ENCODE measurements at places on chromosomes 4 and X.

DNA sequence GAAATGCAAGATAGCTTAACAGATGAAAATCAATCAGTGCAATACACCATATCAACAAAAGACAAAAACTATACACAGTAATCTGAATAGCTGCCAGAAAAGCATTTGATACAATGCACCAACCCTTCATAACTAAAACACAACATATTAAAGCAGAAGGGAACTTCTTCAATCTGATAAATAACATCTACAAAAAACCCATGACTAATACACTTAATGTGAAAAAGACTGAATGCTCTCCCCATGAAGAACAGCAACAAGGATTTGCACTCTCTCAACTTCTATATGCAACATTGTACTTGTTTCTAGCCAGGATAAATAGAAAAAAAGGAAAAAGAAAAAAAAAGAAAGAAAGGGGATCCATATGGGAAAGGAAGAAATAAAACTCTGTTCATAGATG, 139.7 kb downstream of the RBM47 start:
- DNase-seq, result no peak

DNA sequence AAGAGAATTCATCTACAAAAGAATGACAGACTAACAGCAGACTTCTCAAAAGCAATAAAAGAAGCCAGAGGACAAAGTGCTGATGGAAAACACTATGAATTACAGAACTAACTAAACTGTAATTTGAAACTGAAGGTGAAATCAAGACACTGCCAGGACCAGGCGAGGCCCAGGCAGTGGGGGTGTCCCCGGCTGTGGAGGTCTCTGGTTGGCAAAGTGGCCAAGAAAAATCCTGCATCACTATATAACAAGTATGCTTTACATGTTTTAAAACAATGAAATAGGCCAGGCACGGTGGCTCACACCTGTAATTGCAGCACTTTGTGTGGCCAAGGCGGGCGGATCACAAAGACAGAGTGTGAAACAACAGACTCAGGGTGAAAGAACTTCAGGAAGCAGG, 32.9 kb downstream of the CHM start:
- DNase-seq, result no peak

DNA sequence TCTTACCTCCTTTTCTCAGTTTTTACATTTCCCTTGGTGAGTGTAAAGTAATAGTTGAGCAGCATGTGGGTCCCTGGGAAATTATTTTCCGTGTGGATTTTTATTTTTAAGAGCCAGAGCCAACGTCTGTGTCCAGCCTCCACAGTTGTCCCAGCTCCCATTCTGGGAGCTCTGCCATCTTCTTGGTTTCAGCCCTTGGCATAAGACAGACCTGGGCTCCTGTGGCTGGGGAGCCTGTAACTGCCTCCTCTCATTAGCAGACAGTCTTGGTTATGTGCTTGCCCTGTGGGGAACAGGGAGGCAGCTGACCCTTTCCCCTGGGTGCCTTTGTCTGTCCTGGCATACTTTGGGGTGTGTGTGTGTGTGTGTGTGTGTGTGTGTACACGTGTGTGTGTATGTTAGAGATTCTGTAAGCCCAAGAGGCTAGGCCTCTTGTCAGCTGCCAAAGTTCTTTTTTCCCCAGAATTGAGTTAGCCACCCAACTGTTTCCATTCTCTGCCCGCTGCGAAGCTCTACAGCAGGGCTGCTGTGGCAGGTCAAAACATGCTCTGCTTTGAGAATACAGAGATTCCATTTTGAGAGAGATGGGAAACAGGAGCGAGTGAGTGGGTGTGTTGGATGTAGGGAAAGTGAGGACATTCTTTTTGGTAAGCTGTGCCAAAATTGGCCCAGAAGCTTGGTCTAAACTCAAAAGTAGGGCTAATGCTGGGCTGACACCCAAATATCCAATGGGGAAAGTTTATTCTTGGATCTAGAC, 140.7 kb downstream of the TMEM164 start:
- DNase-seq, result no peak

DNA sequence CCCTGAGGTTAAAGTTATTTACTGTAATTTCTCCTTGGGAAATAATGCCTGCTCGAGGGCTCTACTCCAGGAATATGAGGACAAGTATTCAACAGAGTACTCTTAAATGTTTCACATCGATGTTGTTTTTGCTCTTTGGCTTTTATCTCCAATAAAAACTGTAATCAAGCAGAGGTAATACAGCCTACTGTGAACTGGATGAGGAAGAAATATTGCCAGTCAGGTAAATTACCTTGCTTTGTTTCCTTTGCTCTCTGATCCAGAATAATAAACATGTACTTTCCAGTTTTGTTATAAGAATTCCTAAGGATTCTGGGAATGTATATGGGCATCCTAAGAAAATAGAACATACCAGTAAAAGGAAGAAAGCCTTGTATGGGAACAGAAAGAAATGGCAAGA, 60.4 kb downstream of the FNIP2 start:
- no peak for DNase-seq

DNA sequence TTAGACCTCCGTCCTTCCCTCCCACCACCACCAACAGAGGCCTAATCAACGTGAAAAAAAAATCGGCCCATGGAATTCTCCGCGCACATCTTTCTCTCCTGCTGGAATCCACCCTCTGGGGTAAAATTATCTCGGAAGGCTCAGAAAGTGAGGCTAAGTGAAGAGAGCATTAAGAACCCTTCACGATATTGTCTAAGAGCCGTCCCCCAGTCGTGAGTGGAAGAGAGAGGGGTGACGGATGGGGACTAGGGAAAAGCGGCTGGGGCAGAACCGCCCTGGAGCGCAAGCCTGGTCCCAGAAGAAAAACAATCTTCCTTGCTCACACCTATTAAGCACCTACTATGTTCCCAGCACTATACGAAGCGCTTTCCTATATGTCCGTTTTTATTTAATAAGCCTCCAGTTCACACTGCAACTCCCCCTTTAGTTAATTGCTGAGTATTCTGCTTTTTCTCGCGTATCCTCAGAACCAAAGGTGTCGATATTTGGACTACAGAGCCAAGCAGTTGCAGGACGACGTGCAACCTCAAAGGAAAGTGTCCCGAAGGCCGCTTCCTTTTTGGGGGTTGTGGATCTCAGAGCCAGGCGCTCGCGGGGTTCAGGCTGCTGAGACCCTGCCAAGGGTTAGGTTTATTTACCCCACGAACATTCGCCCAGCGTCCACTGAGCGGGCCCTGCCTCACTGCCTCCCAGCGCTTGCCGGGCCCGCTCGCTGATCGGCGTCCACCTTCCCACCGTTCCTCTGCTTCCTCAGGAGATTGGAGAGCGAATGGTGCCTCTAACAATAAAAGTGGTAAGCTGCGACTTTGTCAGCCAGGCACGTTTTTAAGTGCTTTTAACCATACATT, 889 bp downstream of the MGARP start:
- no peak for DNase-seq

- DNase-seq, result no peak
These were observed 13.6 kb upstream of the CXCL2 start for GRCh38 chr4:74112399-74113105.

GRCh38 chr4:1176398-1177273, 4.3 kb upstream of the SPON2 start:
- no peak for DNase-seq

DNA sequence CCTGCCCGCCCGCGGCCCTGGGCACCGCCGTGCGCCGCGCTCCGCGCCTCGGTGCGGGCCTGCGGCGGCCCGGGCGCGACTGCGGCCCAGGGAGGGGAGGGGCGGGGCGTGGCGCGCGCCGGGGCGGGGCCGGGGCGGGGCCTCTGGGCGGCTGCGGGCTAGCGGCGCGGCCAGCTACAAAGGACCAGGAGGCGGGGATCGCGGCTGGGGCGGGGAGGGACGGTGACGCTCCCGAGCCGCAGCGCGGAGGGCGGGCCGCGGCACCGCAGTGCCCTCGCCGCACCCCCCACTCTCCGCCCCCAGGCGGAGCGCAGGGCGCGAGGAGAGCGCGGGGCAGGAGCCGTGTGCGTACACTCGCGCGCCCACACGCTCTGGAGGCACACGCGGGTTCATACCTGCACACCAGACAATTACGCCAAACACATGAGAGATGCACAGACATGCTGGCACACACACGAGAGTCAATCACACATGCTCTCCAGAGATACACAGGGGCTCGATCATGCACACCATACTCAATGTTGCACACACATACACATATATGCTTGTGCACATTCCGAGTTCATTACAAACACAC, at the start of gene CRMP1:
Gene CRMP1, minus strand, starts transcription at position 83 of the 577 bp plus-strand sequence. CDS start 117 bp downstream, outside the sequence.
- no peak for DNase-seq

GRCh38 chrX:52979568-52979967, 21.2 kb upstream of the FAM156A start:
- DNase-seq, result no peak

- no peak for DNase-seq
These were observed 72.9 kb downstream of the WDR44 start for GRCh38 chrX:118418811-118419251.

- DNase-seq, result no peak
These were observed 420.3 kb downstream of the FAT4 start for GRCh38 chr4:125735102-125735501.

DNA sequence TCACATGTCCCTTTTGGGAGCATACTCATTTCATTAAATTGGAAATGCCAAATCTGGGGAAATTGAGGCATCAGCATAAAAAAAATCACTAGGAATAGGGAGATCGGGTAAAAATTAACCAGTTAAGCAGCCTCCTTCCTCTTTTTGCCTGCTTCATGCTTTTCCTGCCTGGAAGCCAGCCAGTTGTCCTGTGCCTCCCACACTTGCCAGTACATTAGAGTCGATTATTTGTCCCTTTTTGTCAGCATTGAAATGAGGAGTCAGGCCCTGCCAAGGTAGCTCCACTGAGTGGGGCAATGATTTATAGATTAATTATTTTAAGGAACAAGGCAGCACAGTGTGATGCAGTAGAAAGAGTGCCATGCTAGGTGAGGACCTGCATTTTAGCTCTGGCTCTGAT, 55.3 kb downstream of the SH2D1A start:
- DNase-seq, result no peak

GRCh38 chr4:75708218-75708691, 16.1 kb upstream of the USO1 start:
- DNase-seq, result peak; percentile 55

Measured in inflammatory macrophage treated with lipopolysaccharide for 4 hours (primary cell).